ENCODE measurements at places on chromosomes 4 and X. TPM values are rescaled to one million over a fixed set of nuclear protein-coding genes. Genes with fewer than 3 reads are reported as not detected.
A peak's percentile ranks its signal among the peaks of the same experiment; 100 is the strongest.

- H3K27ac ChIP-seq = peak overlapping the region; percentile 68
- H3K36me3 ChIP-seq = peaks cover 5% of the 10 kb centered on the region
- H3K27me3 ChIP-seq = no peaks in the 10 kb centered on the region
- peak overlapping the region; percentile 15 for H3K4me3 ChIP-seq
Measured at GRCh38 chr4:54067166-54067565, 2.8 kb upstream of the CHIC2 start.

- H3K27ac ChIP-seq = no peak overlapping the region
- H3K4me1 ChIP-seq = no peaks in the 10 kb centered on the region
Measured at GRCh38 chrX:19017271-19017670, 33.4 kb upstream of the PHKA2 start.

Gene DNAAF6
- total RNA-seq = not detected

DNA sequence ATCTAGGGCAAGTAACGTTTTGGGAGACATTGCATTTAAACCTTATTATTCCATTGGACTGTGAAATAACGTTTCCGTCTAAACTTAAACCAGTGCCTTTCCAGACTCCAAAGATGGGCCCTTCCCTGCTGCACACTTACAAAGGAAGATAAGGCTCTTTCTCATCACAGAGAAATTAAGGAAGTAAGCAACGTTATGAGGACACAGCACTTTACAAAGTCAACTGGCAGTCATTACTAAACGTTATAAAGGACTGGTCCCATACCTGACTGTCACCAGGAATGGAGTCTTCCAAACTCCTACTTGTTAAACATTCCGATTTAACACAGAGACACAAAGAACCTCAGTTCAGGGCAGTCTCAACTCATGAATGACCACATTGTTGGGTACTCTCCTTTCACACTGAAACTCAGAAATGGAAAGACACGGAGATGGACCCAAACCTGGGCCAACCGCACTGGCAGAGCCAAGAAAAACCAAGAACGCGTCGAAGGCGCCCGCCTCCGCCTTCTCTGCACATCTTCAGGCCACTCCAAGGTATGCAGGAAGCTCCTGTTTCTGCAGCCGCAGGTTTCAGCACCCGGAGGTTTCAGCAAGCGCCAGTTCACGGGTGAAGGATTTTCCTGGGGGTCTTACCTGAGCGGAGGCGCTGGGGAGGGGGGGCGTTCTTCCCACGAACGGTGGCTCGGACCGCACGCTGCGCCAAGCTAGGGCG lies 670 bp downstream of the PAPSS1 start:
- no peaks in the 10 kb centered on the region for H3K27me3 ChIP-seq
- peak; percentile 63 for DNase-seq
- H3K4me3 ChIP-seq = peak overlapping the region; percentile 82

Gene DCX
- total RNA-seq = not detected

Gene OTUD6A
- total RNA-seq = not detected

DNA sequence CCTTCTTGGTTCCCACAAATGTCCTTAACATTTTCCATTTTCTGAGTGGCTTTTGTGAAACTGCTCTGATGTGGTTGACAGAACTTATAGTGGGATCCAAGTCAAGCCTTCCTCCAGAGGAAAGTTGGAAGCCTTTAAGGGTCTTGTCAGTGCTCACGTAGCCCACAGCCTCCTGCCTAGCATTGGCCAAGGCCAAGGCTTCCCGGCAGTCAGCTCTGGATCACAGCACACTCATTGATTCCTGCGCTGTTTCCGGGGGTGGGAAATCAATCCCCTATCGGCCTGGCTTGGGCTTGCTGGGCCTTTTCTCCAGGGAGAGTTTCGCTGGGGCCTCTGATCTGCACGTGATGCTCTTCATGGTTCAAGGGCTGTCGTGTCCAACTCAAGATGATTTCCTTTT lies 76.1 kb downstream of the SLC9A6 start:
- no peak overlapping the region for H3K27ac ChIP-seq
- no peaks in the 10 kb centered on the region for H3K36me3 ChIP-seq
- no peak overlapping the region for H3K4me3 ChIP-seq
- DNase-seq = no peak
- no peaks in the 10 kb centered on the region for H3K4me1 ChIP-seq
- H3K27me3 ChIP-seq = peaks cover 51% of the 10 kb centered on the region
